Stimulated activated CD4-positive, alpha-beta T cell treated with anti-CD3 and anti-CD28 coated beads, Interleukin-2, amount 100 ng/mL, for 48 hours (primary cell): ENCODE measurements at places on chromosomes 6 and 20.

- peak; percentile 60 for DNase-seq
Observed at GRCh38 chr6:11317885-11318771, 85.7 kb upstream of the NEDD9 start.

GRCh38 chr6:37323580-37323979 lies 30.2 kb upstream of the RNF8 start:
- no peak for DNase-seq

DNA sequence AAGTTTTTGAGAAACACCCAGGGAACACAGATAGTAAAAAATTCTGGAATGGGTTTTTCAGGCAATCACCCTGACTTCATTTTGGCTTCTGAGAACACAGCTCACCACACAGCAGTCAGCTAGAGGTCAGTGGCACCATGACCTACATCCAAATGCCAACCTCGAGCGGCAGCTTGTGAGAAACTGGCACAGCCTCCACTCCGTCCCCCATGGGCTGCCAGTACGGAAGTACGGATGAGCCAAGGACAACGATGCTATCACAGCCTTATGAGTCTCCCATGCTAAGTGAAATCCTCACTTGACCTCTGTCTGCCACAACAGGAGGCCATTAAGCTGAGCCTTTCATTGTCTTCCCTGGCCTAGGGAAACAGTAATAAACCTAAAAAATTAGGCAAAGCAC lies 32.0 kb downstream of the KIF16B start:
- no peak for DNase-seq

- no peak for DNase-seq
Observed at GRCh38 chr6:161583584-161583983, 309.7 kb upstream of the AGPAT4 start.

DNA sequence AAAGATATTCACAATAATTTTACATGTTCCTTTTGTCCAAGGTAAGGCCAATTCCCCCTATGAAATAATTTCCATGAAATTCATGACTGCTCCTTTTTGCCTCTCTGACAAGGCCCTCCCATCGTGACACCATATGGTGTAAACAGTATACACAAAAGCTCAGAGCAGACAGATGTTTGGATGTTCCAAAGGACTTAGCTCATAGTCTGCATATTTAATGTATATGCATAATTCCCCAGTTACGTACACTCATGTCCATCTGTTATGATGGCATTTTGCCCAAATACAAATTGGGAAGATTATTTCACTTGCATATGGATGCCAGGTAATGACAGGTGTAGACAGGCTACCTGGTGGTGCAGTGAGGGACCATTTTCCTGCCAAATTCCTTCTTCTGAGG lies 376.5 kb downstream of the KHDRBS2 start:
- DNase-seq = no peak

- no peak for DNase-seq
Observed at GRCh38 chr20:931401-931800, 15.3 kb upstream of the ANGPT4 start.

GRCh38 chr20:20624914-20625313 lies 87.5 kb downstream of the RALGAPA2 start:
- no peak for DNase-seq

DNA sequence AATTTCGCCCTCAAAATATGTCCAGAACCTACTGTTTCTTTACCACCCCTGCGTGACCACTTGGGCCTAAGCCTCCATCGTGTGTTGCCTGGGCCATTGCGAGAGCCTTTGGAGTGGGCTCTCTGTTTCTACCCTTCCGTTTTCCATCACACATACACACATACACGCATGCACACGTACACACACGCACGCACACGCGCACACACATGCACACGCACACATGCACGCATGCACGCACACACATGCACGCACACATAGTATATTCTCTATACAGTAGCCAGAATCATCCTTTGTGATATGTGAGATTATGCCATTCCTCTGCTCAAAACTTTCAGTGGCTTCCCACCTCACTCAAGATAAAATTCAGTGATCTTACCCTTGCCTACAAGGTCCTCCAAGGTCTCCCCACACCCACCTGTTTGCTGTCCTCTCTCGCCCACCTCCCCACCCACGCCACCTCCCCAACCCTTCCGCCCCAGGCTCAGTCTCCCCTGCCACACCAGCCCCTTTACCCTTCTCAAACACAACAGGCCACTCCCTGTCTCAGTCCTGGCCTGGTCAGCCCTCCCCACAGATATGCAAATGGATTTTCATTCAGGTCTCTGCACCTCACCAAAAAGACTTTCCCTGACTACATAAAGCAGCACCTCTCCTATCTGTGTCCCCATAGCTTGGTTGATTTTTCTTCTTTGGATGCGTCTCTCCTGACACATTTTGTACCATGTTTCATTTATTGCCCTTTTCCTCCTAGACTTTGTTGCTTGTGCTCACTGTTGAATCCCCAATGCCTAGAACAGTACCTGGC lies 559.6 kb downstream of the CD83 start:
- no peak for DNase-seq

DNA sequence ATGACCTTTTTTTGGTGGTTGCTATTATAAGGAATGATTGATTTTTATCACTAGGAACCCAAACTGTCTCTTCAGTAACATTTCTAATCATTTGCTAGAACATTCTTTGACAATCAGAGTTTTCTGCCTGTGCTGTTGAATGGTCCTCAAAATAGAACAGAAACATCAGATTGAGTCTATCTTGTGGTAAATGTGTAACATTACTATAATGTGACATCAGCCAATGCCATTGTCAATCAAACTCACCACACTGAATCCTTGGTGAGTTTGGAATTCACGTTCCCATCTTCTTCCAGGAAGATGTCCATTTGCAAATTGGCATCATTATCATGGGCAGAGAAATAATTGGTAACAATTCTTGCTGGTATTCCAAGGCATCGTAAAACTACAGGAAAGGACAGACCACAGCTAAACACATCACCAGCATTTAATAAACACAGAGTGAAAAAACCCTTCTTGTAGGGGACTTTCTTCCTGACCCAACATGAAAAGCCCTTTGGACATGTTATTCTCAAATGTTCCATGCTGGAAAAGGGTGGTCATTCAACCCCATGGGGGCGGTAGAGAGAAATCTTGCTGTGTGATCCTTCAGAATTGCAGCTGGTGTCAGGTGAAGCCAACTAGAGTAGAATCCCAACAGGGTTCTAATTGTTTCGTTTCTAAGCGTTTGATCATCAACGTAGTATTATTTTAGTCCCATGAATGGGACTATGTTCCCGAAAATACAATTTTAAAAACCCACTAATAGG lies 98.5 kb downstream of the F13A1 start:
- DNase-seq = no peak

DNA sequence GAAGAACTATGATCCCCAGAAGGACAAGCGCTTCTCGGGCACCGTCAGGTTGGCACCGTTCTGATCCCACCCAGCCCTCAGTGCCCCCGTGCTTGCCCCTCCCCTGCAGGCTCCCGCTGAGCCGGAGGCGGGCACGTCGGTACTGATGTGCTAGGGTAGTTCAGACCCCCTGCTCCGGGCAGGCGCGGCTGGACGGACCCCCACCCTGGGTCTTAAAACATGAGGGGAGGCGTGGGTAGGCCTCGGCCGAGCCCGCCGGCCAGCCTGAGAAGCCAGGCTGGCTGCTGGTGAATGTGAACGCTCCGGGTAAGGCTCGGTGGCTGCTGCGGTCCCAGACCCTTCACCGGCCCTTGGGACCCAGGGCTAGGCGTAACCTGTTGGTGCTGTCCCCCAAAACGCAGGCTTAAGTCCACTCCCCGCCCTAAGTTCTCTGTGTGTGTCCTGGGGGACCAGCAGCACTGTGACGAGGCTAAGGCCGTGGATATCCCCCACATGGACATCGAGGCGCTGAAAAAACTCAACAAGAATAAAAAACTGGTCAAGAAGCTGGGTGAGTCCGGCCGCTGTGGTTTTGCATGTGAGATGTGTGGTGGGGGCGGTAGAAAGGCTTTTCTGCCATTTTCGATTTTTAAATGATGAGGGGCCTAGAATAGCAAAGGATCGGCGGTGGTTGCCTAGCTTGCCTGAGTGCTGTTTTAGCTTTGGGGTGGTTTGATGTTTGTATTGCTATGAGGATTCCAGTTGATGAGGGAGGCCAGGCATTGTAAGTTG lies 964 bp downstream of the RPL10A start:
- DNase-seq = no peak

DNA sequence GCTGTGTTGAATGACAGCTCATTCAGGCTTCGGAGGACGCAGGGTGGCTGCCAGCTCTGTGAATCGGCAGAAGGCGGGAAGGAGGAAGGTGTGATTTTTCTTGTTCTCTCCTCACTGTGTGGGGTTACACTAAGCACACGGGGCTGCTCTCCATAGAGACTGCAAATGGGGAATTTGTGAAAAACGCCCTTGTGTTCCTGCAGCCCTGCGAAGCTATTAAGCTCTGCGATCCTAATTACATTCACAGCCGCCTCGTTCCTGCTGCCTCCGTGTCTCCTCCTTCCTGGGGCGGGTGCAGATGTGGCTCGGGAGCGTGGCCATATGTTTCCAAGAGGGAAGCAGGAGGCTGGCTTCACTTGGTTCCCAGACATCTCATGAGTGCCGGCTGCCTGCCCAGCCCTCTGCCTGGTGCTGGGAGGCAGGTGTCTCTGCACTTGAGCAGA lies 124.0 kb downstream of the TOX2 start:
- DNase-seq = no peak

DNA sequence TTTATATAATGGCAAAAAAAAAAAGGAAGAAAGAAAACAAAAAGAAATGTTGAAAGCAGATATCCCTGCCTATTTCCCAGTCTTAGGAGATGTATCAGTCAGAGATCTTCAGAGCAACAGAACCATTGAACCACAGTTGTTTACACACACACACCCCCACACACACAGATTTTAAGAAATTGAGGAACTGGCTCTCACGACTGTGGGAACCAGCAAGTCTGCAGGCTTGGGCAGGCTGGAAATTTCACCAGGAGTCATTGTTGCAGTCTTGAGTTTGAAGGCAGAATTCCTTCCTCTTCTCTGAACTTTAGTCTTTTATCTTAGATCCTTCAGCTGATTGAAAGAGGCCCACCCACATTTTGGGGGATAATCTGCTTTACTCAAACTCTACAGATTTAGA lies 380.9 kb downstream of the CDKAL1 start:
- DNase-seq = no peak

- no peak for DNase-seq
Observed at GRCh38 chr6:80886475-80886874, 780.0 kb downstream of the BCKDHB start.

DNA sequence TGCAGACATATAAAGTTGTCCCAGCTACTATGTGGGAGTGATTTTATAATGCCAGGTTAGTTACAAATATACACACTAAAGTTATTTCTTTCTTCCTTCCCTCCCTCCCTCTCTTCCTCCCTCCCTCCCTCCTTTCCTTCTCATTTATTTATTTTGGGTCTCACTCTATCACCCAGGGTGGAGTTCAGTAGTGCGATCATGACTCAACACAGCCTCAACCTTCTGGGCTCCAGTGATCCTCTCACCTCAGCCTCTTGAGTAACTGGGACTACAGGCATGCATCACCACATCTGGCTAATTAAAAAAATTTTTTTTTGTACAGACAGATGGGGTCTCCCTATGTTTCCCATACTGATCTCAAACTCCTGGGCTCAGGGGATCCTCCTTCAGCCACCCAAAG lies 59.2 kb downstream of the PHF20 start:
- DNase-seq = no peak

DNA sequence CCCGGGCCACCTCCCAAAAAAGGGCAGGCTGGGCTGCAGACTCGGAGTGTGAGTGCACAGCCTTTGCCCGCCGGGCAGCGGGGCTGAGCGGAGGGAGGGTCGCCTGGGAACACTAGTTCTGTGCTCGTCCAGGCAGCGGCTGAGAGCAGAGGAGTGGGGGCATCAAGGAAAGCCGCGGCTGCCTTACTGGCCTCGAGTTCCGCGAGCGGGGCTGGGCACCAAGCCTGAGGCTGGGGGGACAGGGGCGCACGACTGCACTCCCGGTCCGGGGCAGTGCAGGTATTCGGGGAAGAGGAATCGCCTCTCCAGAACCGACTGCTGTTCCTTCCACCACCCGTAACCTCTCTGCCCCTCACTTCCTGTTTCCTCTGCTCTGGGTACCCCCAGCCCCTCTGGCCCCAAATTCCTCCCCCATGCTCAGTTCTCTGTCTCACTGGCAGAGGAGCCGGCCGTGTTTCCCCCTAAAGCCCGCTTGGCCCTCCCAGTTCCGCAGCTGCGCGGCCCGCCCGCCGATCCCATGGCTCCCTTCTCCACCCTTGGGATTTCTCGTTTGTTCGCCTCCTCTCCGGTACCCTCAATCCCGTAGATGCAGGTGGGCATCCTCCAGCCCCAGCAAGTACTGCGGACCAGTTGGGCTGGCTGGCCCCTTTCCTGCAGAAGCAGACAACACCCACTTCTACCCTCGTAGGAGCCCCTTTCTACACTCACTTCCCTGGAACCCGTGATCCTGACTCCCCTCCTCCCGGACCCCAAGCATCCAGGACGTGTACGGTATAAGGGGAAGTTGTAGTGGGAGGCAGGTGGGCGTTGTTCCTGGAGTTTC lies 5.1 kb downstream of the RING1 start:
- DNase-seq = no peak

DNA sequence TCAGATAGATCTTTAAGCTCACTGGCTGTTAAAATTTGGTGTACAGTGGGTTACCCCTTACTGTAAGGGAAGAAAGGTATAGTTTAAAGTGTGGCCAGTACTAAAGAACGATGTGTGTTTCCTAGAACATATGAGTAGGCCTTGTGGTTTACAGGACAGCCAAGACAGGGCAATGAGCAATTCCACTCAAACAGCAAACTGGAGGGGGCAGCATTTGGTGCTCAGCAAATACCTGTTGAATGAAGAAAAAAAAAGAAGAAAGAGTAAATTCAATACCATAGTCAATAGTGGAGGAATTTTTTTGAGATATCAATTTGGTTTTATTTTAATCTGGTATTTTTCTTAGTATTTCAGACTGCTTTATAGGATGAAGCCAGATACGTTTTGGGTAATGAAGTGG lies 3.8 kb upstream of the NCOA5 start:
- no peak for DNase-seq

GRCh38 chr6:75935473-75935793 lies 137.0 kb downstream of the IMPG1 start:
- DNase-seq = no peak

DNA sequence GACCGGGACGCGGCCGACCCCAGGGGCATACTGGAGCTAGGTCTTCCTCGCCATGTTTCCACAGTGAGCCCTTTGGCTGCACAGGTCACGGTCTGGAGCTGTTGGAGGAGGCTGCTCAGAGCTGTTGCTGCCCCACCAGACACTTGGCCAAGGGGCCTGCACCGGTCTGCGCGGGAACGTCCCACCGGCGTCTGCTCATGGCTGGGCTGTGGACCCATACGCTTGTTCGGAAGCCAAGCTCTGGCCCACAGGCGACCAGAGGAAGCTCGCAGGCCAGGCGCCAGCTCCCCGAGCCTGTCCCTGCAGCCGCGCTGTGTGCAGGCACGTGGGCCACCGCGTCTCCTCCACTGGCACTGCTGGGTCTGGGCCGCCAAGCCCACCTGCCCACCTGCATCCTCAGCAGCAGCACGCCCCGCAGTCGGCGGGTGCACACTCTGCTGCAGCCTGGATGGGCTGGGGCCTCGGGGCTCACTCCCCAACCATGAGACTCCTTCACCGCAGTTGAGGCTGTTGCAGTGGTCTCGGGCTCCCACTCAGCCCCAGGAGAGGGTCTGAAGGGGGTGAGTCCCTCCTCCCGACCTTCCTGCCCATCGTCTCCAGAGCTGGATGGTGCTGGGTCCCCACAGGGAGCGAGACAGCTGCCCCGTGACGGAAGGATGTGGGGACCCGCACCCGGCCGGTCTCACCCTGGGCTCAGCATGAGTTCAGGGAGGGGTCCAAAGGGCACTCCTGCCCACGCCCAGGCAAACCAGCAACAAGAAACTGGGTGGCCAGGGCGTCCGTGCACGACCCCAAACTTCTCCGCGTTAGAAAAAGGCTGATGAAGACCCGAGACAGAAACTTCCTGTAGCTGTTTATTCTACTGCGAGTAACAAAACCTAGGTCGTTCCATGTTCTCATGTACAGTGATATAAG lies 15.5 kb upstream of the TCFL5 start:
- no peak for DNase-seq
